Left renal cortex interstitium (tissue), 4 donors: ENCODE measurements at places on chromosomes 16 and 17. TPM values are rescaled to one million over a fixed set of nuclear protein-coding genes. Genes with fewer than 3 reads are reported as not detected.

KRTAP1-1 gene
- polyA plus RNA-seq = not detected

CCL14 gene
- 17.7 TPM for polyA plus RNA-seq

DNA sequence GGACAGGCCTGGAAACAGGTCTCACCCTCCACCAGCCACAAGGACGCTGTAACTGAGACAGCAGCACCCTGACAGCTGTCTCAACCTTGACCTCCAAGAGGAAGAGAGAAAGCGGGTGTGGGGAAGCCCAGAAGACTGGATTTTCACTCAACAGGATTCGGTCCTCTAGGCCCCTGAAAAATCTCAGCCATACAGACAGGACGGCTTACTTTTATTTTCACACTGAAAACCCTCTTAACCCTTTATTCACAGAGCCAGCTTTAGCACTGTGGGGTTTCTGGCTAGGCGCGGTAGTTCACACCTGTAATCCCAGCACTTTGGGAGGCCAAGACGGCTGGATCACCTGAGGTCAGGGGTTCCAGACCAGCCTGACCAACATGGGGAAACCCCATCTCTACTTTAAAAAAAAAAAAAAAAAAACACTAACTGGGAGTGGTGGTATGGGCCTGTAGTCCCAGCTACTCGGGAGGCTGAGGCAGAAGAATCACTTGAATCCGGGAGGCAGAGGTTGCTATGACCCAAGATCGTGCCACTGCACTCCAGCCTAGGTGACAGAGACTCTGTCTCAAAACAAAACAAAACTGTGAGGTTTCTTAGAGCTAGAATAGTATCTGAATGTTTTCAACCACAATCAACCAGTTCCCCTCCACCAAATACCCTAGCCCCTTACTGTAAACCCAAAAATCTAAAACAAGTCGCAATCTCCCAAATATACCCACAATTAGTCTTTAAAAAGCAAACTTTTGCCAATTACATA is 5.3 kb downstream of the ANKRD11 start:
- no peak for DNase-seq

GRCh38 chr17:19805006-19805405 is 56.9 kb upstream of the ALDH3A1 start:
- DNase-seq = peak; percentile 17

- DNase-seq = no peak
Measured at GRCh38 chr17:78396441-78397337, 18.2 kb downstream of the PGS1 start.

- DNase-seq = no peak
Measured at GRCh38 chr16:1781758-1782407, 488 bp downstream of the SPSB3 start.

- no peak for DNase-seq
Measured at GRCh38 chr16:17476414-17477259, 5.9 kb upstream of the XYLT1 start.

DNA sequence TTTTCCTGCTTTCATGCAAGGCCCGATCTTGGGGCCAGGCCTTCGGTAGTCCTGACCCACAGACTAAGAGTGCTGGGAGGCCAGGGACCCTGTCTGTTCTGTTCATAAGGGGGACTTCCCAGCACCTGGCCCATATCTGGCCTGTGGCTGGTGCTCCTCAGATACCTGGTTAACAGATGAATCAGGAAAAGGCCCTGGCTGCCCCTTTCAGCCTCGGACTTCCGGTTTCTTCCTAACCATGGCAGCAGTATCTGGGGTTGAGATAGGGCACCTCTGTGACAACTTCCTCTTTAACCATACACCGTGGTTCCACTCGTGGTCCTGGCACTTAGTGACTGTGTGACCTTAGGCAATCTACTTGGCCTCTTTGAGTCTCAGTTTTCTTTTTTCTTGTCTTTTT is 18.4 kb downstream of the PLCG2 start:
- DNase-seq = no peak

GRCh38 chr17:38915639-38915995 is 9.8 kb upstream of the LASP1NB start:
- no peak for DNase-seq

GRCh38 chr17:75645889-75646637 is 12.8 kb downstream of the SMIM5 start:
- DNase-seq = no peak
